ENCODE measurements at places on chromosomes 1 and 21.

GRCh38 chr1:108072212-108072611, 107.2 kb upstream of the VAV3 start:
- no peak for DNase-seq

GRCh38 chr1:73813716-73814115, 384.3 kb downstream of the LRRIQ3 start:
- DNase-seq = no peak

- DNase-seq = peak; percentile 24
Measured at GRCh38 chr1:202291961-202292712, 49.6 kb downstream of the UBE2T start.

GRCh38 chr1:25517476-25518394, 25.7 kb upstream of the LDLRAP1 start:
- DNase-seq = no peak

- DNase-seq = no peak
Measured at GRCh38 chr1:16451841-16452528, 11.5 kb downstream of the NECAP2 start.

- no peak for DNase-seq
Measured at GRCh38 chr1:4108758-4109627, 208.9 kb upstream of the C1orf174 start.

GRCh38 chr1:183379951-183380350, 38.2 kb downstream of the NMNAT2 start:
- no peak for DNase-seq

GRCh38 chr1:34272152-34272551, 95.4 kb downstream of the C1orf94 start:
- DNase-seq = no peak

- no peak for DNase-seq
Measured at GRCh38 chr1:119637710-119638109, 10.4 kb downstream of the ZNF697 start.

- peak; percentile 61 for DNase-seq
Measured at GRCh38 chr1:110339407-110340206, 430 bp downstream of the RBM15 start.

DNA sequence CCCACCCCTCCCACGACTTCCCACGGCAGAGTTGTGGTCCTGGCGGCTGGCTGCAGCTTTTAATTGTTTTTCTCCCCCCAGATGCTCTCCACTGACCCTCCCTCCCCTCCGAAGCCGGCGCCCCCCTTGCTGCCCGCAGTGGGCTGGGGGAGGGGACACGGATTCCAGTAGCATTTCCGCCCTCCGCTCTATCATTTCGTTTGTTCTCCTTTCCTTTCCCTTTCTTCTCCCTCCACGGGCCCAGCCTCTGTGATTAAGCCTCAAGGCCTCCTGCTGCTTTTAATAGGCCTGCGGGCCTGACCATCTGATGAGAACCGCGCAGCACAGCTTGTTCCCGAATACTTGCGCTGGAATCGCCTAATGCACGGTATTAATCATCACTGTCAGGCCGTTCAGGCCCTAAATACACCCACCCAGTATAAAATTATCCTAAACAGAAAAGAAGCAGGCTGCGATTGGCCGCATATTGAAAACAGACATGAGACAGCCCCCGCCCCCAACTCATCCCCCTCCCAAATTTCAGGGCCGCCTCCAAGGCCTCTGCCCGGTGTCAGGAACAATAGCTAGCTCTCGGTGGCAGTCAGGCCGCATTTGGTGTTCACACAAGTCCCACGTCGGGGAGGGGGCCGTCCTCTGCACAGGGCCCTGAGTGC, 102.0 kb upstream of the ARHGEF16 start:
- no peak for DNase-seq

DNA sequence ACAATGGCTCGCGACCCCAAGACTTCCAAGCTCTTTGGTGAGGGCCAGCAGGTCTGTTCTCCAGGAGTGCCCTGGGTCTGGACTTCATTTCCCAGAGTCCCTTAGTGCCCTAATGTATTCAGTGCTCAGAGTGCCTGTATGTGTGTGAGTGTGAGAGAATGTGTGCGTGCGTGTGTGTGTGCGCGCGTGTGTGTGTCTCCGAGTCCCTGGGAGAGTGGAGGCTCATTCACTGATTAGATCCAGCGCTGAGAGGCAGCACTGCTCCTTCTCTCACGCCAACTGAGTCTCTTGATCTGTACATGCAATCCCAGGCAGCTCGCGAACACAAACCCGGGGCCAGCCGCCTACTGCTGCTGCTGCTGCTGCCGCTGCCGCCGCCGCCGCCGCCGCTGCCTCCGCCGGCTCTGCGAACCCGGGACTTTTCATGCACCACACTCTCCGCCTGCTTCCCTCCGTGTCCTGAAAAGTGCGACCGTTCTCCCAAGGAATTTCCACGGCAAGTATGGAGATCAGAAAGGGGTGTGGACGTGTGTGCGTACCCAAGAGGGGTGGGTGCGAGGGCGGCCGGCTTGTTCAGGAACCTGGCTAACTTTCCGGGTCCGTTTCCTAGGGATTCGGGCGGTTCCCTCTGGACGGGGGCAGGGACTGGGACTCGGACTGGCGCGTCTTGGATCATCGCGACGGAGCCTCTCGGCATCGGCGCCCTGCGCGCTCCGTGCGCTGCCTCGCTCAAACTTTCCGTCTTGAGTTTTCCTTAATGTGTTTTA, at the start of gene RNF220:
RNF220 (plus strand) TSS at position 225 of the 767 bp plus-strand sequence.
- peak; percentile 71 for DNase-seq

GRCh38 chr1:202862679-202863560, 26.0 kb downstream of the RABIF start:
- no peak for DNase-seq

DNA sequence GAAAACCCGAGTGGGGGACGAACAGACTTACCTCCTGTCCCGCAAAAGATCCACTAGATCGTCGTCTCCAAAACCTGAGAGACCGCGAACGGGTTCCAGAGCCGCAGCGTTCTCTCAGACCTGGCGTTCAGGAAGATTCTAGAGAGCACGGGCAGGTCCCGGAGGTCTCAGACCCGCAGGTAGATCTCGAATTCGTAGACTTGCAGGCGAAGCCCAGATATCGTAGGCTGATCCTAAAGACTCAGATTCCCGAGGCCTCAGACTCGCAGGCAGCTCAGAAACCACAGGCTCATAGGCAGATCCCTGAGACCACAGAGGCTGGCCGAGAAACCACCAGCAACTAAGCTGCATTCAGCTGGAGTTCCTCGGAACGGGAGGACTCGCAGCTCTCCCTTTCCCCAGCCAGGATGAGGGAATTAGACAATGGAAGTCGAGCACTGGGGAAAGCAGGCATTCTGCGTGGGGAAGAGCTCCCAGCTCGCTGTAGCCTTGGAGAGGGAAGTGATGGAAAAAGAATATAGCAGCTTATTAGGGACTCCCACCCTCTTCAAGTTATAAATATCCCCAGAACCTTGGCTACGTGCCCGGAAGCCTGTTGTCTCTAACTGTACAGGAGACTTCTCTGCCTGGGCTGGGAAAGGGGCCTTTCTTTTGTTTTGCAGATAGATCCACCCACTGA, at the start of gene ZNF436:
ZNF436 (minus strand) TSS at position 502 of the 679 bp plus-strand sequence. CDS start 1,831 bp downstream, outside the sequence.
- peak; percentile 93 for DNase-seq

- DNase-seq = no peak
Measured at GRCh38 chr21:45134279-45135076, 60.1 kb downstream of the ADARB1 start.

- no peak for DNase-seq
Measured at GRCh38 chr1:2962541-2962940, 58.7 kb upstream of the ACTRT2 start.

DNA sequence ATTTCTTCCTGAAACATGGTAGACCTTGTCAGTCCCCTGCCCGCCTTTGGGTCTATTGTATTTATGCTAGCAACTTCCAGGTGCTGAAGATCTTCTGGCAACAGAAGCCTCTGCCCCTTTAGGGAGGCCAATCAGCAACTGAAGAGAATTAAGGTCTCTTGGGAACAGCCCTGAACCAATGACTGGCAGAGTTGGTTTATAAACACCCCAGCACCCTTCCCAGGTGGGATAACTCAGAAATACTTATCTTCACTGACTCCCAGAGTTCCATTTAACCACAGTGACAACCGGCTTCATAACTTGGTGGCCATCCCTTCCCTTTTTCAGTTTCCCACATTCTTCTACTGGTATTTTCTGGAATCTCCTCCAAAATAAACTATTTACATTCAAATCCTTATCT, 27.2 kb upstream of the TMCO1 start:
- no peak for DNase-seq

- DNase-seq = no peak
Measured at GRCh38 chr21:35382696-35383095, 333.6 kb upstream of the RUNX1 start.

- no peak for DNase-seq
Measured at GRCh38 chr1:14253676-14254075, 344.8 kb upstream of the KAZN start.

- DNase-seq = peak; percentile 57
Measured at GRCh38 chr1:97660431-97661105, 260.3 kb downstream of the DPYD start.

- no peak for DNase-seq
Measured at GRCh38 chr1:237911911-237912310, 21.2 kb upstream of the ZP4 start.

GRCh38 chr1:25568834-25569596, 25.6 kb downstream of the LDLRAP1 start:
- no peak for DNase-seq

GRCh38 chr21:33026878-33027400, 1.2 kb downstream of the OLIG2 start:
- no peak for DNase-seq

- DNase-seq = peak; percentile 21
Measured at GRCh38 chr1:43549921-43550597, 19.4 kb downstream of the PTPRF start.

DNA sequence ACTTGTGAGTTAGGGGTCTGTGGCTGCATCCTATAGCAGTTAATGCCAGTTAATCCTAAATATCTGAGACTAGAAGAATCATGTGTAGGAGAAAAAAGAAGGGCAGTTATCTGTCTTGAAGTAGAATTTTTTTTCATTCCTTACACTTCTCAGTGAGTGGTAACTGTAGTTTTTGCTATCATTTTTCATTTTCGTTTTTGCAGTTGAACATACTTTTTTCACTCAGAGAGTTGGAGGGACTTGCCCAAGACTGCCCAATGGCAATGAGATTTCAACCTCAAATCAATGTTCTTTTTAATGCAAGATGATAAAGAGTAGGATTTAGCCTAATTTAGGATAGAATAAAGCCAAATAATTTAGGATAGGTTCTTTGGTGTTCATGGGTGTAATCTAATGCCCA, 5.5 kb downstream of the PRDX6 start:
- DNase-seq = no peak

Data from hematopoietic multipotent progenitor cell treated with erythropoietin and hydrocortisone succinate and interleukin-3 and kit ligand, for 8 days (in vitro differentiated cells).